ENCODE measurements at places on chromosomes 5 and 9.

DNA sequence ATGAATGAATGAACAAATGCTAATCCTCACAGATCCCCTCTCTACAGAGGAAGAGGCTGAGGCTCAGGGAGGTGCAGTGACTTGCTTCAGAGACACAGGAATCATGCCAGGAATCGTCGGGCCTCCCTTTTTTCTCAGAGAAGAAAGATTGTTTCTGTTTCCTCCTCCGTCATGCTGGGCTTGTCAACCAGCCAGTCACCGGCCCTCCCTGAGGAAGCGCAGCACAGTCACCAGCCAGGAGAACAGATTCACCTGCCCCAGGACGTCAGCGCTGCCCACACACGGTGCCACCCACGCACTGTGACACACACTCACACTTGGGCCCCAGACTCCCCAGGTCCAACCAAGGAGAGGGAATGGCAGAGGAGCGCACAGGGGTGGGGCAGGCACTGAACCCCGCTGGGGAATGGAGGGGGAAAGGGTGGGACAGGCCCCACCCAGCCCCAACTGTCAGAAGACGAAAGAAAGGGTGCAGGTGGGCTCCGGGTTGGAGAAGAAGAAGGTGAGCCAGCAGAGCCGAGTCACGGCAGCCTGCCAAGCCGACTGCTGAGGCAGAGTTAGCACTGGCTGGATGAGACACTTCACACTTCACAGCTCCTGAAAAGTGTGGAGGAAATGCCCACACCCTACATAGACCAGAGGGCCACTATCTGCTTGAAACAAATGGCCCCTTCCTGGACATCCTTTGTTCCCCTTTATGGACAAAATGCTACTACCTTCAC is 13.8 kb upstream of the ERGIC1 start:
- DNase-seq = no peak

DNA sequence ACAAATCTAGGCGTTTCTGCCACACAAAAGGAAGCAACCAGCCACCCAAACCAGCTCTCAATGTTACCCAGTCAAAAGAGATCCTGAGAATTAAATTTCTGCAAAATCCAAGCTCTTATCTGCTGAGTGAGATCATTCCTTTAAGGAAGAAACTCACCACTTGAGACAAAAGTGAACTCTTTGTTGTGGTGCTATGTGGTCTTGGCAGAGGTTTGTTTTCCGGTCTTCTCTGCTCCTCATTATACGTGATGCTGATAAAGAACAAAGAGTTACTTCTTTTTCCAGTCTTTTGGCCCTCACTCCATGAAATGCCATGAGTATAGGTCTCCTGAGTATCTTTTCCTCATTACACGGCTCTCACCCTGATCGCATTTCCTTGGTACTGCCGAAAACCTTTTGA is 82.1 kb downstream of the PRKACG start:
- DNase-seq = no peak

- no peak for DNase-seq
These were observed 61.6 kb downstream of the ENTREP1 start for GRCh38 chr9:69386651-69387050.

GRCh38 chr9:95283673-95284072 is 33.8 kb downstream of the FANCC start:
- DNase-seq = no peak

DNA sequence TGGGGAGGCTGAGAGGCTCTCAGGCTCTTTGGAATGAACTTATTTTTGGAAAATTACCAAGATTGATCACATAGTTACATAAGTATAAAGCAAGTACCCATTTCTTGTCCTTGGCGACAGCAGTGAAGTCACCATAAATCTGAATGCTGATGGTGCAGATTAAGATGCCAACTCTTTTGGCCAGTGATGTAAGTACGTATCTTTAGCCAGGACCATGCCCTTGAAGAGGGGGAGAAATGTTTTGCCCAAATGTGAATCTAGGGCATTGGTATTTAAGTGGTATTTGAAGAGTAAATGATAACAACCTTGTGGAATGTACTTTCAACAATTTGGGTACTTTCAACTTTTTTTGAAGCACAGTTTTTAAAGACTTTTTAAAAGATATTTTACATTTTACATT is 68.2 kb upstream of the RAD23B start:
- DNase-seq = no peak

- no peak for DNase-seq
These were observed 6.1 kb downstream of the SLC31A2 start for GRCh38 chr9:113156880-113157279.

DNA sequence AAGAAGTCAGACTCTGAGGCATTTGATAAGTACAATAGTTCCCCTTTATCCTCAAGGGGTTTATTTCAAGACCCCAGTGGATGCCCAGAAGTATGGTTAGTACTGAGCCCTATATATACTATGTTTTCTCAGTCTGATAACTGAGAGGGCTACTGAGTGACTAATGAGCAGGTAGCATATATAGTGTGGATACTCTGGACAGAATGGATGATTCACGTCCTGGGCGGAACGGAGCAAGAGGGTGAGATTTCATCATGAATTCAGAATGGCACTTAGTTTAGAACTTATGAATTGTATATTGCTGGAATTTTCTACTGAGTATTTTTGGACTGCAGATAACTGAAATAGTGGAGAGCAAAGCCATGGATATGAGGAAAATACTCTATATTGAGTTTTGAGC is 457.6 kb downstream of the PLK2 start:
- DNase-seq = no peak

- no peak for DNase-seq
These were observed 21.8 kb upstream of the MSH3 start for GRCh38 chr5:80632700-80633099.

GRCh38 chr5:137834498-137835049 is 33.1 kb upstream of the MYOT start:
- DNase-seq = no peak

DNA sequence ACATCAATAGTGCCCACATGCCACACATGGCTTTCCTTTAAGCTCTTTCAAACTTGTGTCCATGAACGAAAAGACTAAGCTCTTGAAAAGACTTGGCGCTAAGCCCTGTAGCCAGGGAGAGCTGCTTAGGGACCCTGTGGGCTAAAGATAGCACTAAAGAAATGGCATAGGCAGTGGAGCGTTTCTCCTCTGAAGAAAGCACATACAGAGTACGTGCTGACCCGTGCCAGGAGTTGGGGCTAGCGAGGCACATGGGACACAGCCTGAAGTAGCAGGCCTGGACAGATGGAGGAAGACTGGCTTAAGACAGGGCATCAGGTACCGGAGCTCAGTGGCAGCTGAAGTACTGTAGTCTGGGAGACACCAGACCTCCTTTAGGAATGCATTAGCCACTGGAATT is 39.7 kb downstream of the ADGRV1 start:
- no peak for DNase-seq
